ENCODE measurements at places on chromosomes 16 and 17. TPM values are rescaled to one million over a fixed set of nuclear protein-coding genes. Genes with fewer than 3 reads are reported as not detected.

The CDH1 gene
- total RNA-seq = not detected

DNA sequence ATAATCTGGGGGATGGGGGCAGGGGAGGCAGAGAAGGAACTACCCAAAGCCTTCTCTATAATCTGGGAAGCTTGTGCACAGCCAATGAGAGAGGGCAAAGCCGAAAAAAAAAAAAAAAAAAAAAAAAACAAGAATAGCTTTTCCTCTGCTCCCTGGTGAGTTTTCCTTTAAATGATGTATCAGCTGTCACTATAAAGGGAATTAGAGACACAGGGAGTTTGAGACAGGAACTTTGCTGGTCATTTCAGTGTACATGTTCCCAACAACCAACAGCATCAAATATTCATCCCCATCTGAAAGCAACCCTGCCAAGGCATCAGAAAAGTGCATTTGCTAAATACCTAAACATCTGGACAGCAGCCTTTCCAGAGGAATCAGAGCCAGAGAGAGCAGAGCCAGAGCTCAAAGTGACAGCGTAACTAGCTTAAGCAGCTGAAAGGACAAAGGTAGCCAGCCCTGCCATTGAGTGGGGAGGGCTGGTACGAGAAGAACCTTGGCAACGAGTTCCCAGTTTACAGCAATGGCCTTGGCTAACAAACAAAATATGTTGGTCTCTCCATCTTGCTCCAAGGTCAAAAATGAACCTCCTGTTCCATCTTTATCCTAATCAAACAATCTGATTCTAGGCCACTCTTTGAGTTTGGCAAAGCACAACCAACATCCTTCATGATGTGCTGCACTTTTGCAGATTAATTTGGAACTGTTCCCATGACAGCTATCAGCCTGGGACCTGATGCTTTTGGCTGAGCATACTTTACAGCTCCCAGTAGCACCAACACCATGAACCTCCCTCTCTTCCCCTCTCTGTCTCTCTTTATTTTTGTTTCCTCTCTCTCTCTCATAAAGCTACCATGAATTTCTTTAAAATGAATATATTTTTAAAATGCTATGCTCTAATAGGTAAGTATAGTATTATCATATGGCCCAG lies 143.7 kb upstream of the GNAO1 start:
- DNase-seq = no peak

DNA sequence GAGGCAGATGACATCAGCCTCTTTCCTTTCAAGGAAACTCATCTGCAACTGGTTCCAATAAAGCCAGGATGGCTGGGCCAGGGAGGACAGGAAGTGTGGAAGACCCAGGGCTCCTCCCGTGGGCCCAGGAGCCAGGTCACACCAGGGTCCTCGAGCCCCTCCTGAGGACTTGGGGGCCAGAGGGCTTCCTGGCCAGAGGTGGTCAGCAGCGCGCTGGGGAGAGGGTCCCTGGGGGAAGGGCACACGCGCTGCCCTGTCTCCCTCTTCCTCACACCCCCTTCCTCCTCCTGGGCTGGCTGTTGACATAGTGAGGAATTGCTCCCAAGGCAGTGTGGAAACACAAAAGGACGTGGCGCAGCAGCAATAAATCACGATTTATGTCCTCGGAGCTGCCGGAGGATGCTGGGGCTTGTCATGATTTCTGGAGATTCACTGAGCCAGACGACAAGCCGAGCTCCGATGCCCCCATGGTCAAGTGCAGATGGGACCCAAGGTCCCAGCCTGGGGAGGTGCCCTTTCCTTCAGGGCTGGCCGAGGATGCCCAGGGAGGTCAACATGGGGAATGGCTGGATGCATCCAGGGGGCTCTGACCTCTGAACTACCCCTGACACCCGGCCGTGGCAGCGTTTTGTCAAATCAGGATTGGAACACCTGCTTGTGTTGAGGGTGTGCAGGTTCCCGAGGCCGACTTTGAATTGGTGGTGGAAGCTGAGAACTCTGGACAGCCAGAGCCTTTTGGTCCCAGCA lies 152.6 kb downstream of the IRF8 start:
- no peak for DNase-seq

DNA sequence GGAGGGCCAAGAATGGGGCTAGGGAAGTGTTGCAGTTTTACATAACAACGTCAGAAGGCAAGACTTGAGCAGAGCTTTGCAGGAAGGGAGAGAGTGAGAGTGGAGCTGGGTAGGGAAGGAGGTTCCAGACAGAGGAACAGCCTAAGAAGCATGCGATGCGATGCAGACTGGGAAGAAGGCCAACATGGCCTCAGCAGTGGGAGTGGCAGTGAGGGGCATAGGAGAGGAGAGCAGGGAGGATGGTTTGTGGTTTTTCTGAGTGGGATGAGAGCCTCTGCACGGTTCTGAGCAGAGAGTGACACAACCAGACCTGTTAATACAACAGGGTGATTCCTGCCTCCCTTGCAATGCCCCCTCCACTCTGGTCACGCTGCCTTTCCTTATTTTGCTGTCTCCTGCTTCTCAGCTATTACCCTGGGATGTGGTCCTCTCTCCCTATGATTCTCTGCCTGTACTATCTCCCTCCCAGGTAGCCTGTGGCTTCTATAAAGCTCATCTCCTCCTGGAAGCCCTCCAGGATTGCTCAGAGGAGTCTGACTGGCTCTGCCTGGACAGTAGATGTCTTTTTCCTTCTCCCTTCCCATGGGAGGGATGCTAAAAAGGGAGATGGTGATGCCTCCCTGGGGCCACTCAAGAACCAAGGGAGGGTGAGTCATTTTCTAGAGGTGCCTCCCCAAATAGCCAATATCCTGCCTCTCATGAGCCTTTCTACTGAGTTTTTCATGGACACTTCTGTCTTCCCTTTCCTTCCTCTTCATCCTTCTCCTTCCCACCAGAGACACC lies 38.7 kb upstream of the NGFR start:
- peak; percentile 66 for DNase-seq

Data from LHCN-M2 (cell line).